PC-9 (cell line): ENCODE measurements at places on chromosomes 1 and 21.

- H3K36me3 ChIP-seq = no peaks in the 10 kb centered on the region
- peak; percentile 84 for DNase-seq
- no peaks in the 10 kb centered on the region for H3K27me3 ChIP-seq
- H3K4me1 ChIP-seq = peaks cover 34% of the 10 kb centered on the region
These were observed 51.2 kb downstream of the TENT5C start for GRCh38 chr1:117657031-117657430.

GRCh38 chr1:230010603-230011332, 56.3 kb upstream of the GALNT2 start:
- no peaks in the 10 kb centered on the region for H3K36me3 ChIP-seq
- no peak overlapping the region for H3K4me3 ChIP-seq
- no peaks in the 10 kb centered on the region for H3K4me1 ChIP-seq
- H3K27ac ChIP-seq = no peak overlapping the region
- DNase-seq = no peak

DNA sequence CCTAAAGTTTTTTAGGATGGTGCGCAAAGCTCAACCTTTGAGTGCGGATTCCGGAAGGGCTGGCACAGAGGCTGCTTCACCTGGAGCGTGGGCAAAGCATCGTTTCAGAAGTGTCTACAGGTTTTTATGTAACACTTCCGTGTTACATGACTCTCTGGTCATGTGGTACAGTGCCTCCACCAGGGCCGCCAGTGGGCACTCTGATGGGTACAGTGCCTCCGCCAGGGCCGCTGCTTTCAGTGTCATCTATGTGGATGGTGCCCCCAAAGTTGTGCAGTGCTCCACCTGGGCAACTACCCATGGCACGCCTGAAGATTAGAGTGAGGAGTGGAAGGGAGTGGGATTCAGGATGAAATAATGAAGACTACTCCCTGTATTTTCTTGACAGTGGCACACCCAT, 101.4 kb upstream of the C1orf174 start:
- no peak overlapping the region for H3K27ac ChIP-seq
- H3K36me3 ChIP-seq = no peaks in the 10 kb centered on the region
- H3K4me1 ChIP-seq = no peaks in the 10 kb centered on the region

DNA sequence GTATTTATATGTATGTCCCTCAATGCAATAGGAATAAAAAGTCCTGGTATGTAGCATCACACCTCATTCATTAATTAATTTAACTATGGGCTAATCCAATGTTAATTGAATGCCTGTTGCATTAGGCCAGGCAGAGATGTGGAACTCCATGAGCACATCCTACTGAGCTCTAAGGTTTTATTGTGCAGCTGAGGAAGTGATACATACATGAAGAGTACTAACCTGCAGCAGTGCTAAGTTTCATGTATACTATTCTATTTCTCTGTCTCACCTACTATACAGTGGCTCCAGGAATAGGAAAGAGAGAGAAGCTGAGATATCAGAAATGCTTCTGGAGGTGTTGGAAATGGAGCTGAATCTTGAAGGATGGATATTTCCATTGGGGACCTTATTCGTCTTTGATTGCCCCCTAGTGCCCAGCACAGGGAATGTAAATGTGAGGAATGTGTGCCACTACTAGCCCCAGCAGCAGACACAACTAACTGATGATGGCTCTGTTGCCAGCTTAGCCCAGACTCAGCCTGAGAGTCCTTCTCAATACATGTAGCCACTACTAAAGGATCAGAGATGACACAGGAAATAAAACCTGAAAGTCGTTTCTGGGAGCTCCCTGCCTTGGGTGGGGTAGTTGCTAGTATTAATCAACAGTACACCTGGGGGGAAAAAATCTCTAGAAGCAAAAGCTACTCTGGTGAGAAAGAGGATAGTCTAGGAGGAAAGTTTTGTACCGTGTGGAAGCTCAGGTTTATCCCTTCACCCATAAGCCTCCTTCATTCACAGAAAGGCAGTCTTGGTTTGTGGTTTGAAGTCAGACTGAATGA, 173.3 kb upstream of the FOXD3 start:
- H3K4me1 ChIP-seq = no peaks in the 10 kb centered on the region
- H3K4me3 ChIP-seq = no peak overlapping the region
- no peaks in the 10 kb centered on the region for H3K36me3 ChIP-seq
- no peak overlapping the region for H3K27ac ChIP-seq
- DNase-seq = no peak
- 0 out of 2 replicates have a peak, but pooled peaks cover 9% of the 10 kb centered on the region for H3K27me3 ChIP-seq

- H3K36me3 ChIP-seq = no peaks in the 10 kb centered on the region
- H3K4me1 ChIP-seq = peaks cover 36% of the 10 kb centered on the region
- peak overlapping the region; percentile 84 for H3K27ac ChIP-seq
- DNase-seq = peak; percentile 82
These were observed 5.3 kb downstream of the HES2 start for GRCh38 chr1:6414443-6414844.

- no peaks in the 10 kb centered on the region for H3K4me1 ChIP-seq
- H3K4me3 ChIP-seq = no peak overlapping the region
- no peak overlapping the region for H3K27ac ChIP-seq
- no peak for DNase-seq
- H3K27me3 ChIP-seq = peaks cover 7% of the 10 kb centered on the region
These were observed 23.0 kb downstream of the LRRC3 start for GRCh38 chr21:44478124-44478800.

- no peaks in the 10 kb centered on the region for H3K36me3 ChIP-seq
- no peak for DNase-seq
- no peaks in the 10 kb centered on the region for H3K4me1 ChIP-seq
- H3K4me3 ChIP-seq = no peak overlapping the region
- H3K27ac ChIP-seq = no peak overlapping the region
These were observed 129.4 kb downstream of the MRPS6 start for GRCh38 chr21:34202553-34203372.

DNA sequence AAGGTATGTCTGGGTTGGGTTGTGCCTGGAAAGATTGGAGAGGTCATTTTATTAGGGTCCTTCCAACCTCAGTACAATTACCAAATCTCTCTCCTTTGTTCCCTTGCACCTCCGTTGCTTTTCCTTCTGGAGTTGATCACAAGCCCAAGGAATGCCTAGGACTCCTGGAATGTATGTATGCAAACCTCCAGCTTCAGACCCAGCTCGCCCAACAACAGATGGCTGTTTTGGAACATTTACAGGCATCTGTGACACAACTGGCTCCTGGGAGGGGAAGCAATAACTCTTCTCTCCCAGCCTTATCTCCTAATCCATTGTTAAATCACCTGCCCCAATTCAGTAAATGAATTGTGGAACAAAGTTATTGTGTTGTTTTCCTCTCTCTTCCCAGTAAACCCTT, 8.3 kb downstream of the TSACC start:
- no peaks in the 10 kb centered on the region for H3K4me1 ChIP-seq
- no peak overlapping the region for H3K4me3 ChIP-seq
- H3K27me3 ChIP-seq = no peaks in the 10 kb centered on the region
- no peak for DNase-seq

DNA sequence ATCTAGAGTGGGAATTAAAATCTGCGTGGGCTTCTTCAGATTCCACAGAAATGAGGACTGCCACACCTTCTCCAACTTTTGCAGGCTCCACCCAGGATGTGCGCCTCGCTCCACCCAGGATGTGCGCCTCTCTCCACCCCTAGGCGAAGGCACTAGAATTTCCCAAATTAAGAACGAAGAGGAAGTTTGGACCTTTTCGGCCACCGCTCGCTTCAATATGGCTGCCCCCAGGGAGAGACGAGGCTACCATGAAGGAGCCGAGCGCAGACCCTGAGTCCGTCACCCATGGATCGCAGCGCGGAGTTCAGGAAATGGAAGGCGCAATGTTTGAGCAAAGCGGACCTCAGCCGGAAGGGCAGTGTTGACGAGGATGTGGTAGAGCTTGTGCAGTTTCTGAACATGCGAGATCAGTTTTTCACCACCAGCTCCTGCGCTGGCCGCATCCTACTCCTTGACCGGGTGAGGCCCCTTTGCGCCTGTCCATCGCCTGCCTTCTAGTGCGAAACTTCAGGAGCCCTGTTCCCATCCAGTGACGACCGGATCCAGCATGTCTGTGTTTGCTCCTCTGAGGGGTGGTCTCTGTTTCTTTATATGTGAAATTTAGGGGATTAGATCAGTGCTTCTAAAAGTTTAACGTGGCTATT, at the start of the genes CRYZ and TYW3:
TSS of gene CRYZ (minus strand) at position 91 of the 644 bp plus-strand sequence. CDS start 8,229 bp downstream, outside the sequence.
TSS of gene TYW3 (plus strand) at position 193 of the 644 bp plus-strand sequence. CDS start at position 286, 93 bp downstream.
- H3K4me3 ChIP-seq = peak within 1 kb of the TSS; percentile 95
- peaks cover 25% of the 10 kb centered on the region for H3K4me1 ChIP-seq
- H3K36me3 ChIP-seq = peaks cover 19% of the 10 kb centered on the region
- peak; percentile 88 for DNase-seq

- H3K36me3 ChIP-seq = no peaks in the 10 kb centered on the region
- no peaks in the 10 kb centered on the region for H3K27me3 ChIP-seq
- peaks cover 44% of the 10 kb centered on the region for H3K4me1 ChIP-seq
- H3K27ac ChIP-seq = no peak overlapping the region
- no peak overlapping the region for H3K4me3 ChIP-seq
- no peak for DNase-seq
These were observed 36.8 kb downstream of the CASZ1 start for GRCh38 chr1:10759413-10760200.

- no peak overlapping the region for H3K27ac ChIP-seq
- H3K27me3 ChIP-seq = no peaks in the 10 kb centered on the region
- DNase-seq = no peak
- H3K4me3 ChIP-seq = no peak overlapping the region
- no peaks in the 10 kb centered on the region for H3K36me3 ChIP-seq
- H3K4me1 ChIP-seq = no peaks in the 10 kb centered on the region
These were observed 14.3 kb upstream of the LPAR3 start for GRCh38 chr1:84907095-84907827.

DNA sequence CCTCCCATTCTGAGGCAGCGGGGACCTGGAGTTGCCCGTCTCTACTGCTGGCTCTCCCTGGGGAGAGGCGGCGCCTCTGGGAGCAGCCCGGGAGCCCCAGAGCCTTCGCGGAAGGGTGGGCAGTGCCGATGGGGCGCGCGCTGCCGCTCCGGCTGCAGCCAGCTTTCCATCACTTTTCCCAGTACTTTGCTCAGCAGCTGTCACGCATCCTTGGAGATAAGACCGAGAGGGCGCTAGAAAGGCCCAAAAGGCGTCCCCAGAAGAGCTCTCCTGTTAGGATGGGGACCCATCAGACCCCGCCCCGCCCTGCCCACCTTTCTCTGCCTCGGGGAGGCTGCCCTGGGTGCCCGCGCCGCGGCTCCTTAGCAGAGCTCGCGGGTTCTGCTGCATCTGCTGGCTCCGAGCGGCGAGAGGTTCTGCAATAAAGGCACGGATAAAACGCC, 534 bp downstream of the KCNH1 start:
- H3K36me3 ChIP-seq = no peaks in the 10 kb centered on the region
- no peak overlapping the region for H3K27ac ChIP-seq
- peaks cover 43% of the 10 kb centered on the region for H3K27me3 ChIP-seq
- DNase-seq = no peak
- H3K4me3 ChIP-seq = no peak overlapping the region

DNA sequence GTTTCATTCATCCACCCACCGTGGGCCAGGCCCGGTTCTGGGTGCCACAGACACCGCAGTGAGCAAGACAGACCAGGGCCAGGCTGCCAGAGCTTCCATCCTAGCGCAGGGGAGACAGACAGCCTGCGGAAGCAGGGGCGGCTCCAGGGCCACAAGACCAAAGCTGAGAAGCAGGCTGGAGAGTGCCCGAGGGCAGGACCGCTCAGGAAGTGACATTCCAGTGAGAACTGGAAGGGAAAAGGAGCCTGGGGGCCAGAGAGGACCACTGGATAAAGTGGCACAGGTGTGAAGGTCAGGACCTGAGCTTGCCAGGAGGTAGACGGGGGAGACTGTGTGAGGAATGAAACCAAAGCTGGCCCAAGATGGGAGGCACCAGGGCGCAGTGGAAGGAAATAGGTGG, 59.5 kb upstream of the EFHD2 start:
- no peak overlapping the region for H3K4me3 ChIP-seq
- DNase-seq = peak; percentile 54
- H3K4me1 ChIP-seq = peaks cover 81% of the 10 kb centered on the region

GRCh38 chr1:18010408-18010807, 97.2 kb upstream of the IGSF21 start:
- H3K27ac ChIP-seq = no peak overlapping the region
- no peaks in the 10 kb centered on the region for H3K36me3 ChIP-seq
- H3K4me3 ChIP-seq = no peak overlapping the region
- no peak for DNase-seq

- H3K36me3 ChIP-seq = no peaks in the 10 kb centered on the region; the same call in none of the 2 replicates
- DNase-seq = no peak
These were observed 3.2 kb upstream of the SRRM1 start for GRCh38 chr1:24639881-24640280.

DNA sequence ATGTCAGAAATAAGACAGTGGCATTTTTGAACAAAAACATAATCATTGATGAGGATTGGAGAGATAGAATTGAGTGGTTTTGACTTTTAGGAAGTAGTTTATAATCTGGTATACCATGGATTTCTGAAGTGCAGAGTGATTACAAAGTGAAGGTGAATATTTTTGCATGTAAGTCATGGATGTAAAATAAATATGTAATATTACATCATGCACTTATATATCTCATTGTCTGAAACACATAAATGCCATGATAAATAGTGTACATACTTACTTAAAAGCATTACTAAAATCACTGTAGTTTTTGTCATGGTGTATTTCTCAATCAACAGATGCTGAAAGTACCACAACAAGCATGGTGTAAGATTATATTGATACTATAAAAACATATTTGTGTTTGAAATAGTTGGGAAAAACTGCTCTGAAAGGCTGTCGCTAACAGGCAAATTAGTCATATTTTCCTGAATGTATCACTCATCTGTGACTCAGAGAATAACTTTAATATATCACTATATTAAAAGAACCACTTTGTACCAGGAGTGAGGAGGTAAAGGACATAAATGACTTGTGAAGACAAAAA, 24.8 kb upstream of the RGS18 start:
- H3K4me3 ChIP-seq = no peak overlapping the region
- no peak for DNase-seq
- H3K27ac ChIP-seq = no peak overlapping the region
- H3K36me3 ChIP-seq = no peaks in the 10 kb centered on the region
- H3K4me1 ChIP-seq = no peaks in the 10 kb centered on the region
- no peaks in the 10 kb centered on the region for H3K27me3 ChIP-seq

DNA sequence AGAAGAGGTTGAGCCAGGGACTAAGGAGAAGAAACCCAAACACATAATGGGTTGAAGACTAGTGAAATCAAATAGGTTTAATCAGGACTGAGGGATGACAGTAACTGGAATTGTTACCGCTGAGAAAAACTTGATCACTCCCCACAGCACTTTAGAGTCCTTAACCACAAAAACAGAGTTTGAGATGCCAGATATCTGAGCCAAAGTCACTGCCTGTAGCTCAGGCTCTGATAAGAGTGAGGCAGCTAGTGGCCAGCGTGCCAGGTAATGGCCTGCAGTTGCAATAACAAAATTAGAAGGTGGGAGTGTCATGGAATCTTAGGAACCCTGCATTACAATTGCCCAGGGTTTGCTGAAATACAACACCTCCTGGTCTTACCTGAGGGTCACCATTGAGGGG, 48.0 kb downstream of the PRKAB2 start:
- H3K36me3 ChIP-seq = no peaks in the 10 kb centered on the region
- DNase-seq = no peak
- H3K4me3 ChIP-seq = no peak overlapping the region
- peaks cover 11% of the 10 kb centered on the region; the same call in 1 of the 2 replicates for H3K27me3 ChIP-seq
- no peaks in the 10 kb centered on the region for H3K4me1 ChIP-seq

GRCh38 chr1:182615468-182616129, 11.4 kb upstream of the RGS16 start:
- no peak overlapping the region; the same call in 1 of the 2 replicates for H3K27ac ChIP-seq
- H3K4me1 ChIP-seq = peaks cover 46% of the 10 kb centered on the region
- peak overlapping the region; percentile 59; the same call in 1 of the 2 replicates for H3K4me3 ChIP-seq

- H3K27me3 ChIP-seq = no peaks in the 10 kb centered on the region
- H3K36me3 ChIP-seq = no peaks in the 10 kb centered on the region
These were observed 39.6 kb upstream of the TBX15 start for GRCh38 chr1:119027759-119028158.
